ENCODE measurements at places on chromosomes 7 and 10.

- peak; percentile 15 for DNase-seq
These were observed 6.5 kb downstream of the SGCE start for GRCh38 chr7:94649450-94649849.

- peak; percentile 56 for DNase-seq
These were observed 7.3 kb upstream of the MAFK start for GRCh38 chr7:1523208-1523607.

GRCh38 chr7:78176171-78176570 is 377.6 kb downstream of the PHTF2 start:
- no peak for DNase-seq

DNA sequence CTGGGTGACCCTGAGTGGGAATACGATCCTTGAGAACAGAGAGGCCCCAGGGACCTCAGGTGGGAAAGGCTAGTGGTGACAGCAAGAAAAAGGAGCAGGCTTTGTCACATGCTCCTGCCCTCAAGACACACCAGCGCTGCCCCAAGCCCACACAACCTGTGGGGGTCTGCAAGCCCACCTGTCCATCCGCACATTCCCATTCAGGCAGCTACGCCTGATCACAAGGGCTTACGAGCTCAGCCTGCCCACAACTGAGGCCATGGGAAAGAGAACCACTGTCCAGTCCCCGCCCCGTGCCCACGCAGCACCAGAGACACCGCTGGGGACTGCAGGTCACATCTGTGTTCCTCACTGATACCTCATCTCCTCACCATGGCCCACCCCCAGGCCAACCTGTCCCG is 26.7 kb downstream of the EBF3 start:
- DNase-seq = no peak

DNA sequence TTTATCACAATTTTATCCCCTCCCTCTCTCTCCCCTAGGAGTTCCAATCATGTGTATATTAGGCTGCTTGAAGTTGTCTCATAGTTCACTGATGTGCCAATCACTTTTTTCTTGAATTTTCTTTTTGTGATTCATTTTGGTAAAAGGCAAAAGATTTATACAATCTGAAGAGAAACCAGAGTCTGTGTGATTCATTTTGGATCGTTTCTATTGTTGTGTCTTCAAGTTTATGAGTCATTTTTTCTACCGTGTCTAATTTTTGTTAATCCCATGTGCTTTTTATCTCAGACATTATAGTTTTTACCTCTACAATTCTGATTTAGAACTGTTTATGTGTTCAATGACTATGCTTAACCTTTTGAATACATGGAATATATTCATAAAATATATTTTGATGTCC is 483.9 kb upstream of the AUTS2 start:
- no peak for DNase-seq

Measured in GM23338 (cell line).